ENCODE measurements at places on chromosomes 3 and 15. TPM values are rescaled to one million over a fixed set of nuclear protein-coding genes. Genes with fewer than 3 reads are reported as not detected.

CNTN4 gene
- total RNA-seq: not detected

DNA sequence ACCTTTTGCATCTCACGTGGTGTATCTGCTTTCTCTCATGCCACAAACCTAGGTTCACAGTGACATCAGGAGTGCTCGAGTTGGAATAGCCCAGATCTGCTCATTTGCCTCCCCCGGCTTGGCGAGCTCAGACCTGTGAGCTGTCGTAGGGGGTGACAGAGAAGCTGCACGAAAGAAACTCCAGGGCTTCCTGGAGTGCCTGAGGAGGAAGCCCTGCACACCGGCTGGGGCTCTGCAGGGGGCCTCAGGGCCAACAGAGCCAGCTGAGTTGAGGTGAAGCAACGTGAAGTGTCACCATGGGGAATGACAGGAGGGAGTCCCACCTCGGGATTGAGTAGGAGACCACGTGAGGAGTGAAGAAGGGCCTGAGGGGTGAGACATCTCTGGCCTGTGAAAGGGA lies 62.5 kb downstream of the RPN1 start:
- no peak for DNase-seq

CIDEC gene
- total RNA-seq: not detected

DNA sequence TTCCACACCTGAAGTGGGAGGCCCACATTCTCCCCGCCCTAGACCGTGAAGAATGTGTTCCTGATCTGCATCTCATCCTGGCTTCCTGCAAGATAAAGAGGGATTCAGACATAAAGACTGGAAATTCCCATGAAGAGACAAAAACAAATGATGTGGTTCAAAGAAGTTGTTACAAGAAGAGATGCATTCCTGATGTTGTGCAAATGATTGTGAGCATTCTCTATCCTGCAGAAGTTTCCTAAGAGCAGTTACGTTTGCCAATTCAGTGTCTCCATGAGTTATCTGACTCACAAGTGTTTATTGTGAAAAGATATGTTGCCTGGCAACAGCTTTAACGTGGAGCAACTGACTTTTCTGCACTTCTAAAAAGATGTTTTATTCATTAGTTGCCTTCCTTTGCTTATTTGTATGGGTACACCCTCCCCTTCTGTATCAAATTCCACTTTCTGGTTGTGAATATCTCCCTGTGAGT lies 107.8 kb downstream of the ZIC4 start:
- no peak for DNase-seq

GRCh38 chr3:162525771-162526170 lies 1029.2 kb downstream of the OTOL1 start:
- DNase-seq: no peak

DNA sequence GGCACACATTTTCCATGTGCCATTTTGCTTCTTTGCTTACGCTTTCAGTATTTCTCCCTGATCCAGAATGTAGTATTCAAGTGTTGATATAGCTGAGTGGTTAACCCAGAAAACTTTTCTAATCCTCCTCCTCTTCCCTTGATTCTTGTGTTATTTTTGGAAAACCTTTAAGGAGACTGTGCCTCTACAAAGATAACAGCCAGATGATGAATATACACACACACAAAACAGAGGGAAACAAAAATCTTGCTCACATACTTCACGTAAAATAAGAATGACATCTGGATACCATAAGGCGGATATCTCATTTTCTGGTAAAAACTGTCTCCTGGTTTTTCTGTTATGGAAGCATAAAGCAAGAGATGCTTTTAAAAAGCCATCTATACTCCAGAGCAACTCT lies 295.8 kb upstream of the THBS1 start:
- DNase-seq: no peak

CAMKV gene
- 0.89 TPM for total RNA-seq

FHIT gene
- total RNA-seq: 28.6 TPM

DNA sequence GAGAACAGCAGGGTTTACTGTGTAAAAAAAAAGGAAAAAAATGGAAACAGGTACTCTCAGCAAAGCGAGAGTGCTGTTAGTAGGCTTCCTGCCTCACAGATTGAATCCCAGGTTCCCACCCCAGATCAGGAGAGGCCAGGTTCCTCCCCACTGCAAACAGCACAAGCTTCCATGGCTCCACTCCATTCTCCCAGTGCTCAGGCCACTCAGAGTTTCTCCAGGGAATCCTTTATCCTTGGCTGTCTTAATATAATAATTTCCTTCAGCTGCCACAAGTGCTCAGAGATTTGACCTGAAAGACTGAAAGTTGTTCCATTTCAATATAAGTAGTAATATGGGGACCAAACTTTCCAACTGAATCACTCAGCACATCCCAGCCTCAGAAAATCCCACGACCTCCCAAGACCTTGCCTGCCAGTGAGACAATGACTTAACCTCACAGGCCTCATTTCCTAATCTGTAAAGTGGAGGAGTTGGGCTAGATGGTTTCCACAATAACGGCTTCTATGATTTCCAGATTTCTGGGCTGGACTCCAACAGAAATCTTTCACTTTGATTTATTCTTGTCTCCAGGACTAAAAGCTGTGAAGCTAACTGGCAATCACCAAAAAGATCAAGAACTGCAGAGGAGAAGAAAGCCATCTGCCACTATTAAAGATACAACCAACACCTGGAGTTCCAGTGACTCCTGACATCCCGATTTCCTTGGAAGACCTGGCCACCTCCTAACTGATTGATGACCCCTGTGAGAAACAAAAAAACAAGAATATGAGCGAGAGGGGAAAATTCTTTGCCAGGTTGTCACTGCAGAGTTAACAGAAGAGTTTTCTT lies 289.5 kb downstream of the NEK10 start:
- DNase-seq: no peak

DNA sequence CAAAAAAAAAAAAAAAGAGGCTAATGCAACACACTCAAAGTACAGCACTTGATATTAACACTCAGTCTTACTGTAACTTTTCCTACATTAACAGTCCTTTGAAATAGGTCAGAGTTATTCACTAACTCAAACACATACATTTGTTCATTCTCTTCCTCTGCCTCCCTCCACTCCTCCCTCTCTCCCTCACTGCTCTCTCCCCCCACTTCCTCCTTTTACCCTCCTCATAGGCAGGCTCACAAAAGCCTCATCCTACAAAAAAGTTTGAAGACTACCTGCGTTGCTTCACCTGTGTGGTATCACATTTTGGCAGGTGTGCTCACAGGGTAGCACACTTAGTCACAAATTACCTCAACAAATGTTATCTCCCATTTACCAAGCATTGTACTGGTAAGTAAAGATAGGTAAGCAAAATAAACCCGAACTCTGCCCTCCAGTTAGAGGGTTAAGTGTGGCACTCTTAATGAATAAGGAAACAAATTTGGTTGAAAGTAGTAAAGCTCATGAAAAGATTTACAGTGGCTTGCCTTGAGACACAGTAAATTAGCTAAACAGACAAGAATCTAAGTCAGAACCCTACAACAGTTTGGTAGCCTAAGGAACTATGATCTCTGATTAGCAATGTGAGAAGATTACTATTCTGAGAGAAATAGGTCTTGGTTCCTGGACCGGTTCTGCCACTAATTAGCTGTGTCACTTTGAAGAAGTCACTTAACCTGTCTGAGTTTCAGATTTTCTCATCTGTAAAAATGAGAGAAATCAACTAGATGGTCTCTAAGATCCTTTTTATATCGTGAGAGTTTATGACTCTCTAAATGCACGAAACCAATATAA lies 151.0 kb upstream of the MLF1 start:
- DNase-seq: no peak

- DNase-seq: no peak
These were observed 418.5 kb downstream of the NSUN3 start for GRCh38 chr3:94481226-94481898.

AMIGO3 gene
- total RNA-seq: 0.99 TPM

DNA sequence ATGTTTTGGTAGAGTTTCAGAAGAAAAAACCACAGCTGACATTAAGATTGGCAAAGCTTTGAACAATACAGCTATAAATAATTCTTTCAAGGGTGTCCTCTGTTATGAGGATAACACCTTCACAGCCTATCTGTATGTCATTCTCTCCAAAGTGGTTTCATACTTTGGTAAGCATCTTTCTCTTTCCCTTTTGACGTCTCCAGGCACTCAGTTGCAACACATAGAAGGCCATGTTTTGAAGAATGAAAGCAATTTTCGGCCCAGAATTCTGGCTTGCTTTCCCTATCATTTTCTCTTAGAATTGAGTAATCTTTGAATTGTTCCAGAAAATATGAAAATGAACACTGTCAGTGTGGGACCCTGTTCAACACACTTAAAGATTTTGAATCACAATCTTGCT lies 200.0 kb upstream of the CBLB start:
- no peak for DNase-seq

DNA sequence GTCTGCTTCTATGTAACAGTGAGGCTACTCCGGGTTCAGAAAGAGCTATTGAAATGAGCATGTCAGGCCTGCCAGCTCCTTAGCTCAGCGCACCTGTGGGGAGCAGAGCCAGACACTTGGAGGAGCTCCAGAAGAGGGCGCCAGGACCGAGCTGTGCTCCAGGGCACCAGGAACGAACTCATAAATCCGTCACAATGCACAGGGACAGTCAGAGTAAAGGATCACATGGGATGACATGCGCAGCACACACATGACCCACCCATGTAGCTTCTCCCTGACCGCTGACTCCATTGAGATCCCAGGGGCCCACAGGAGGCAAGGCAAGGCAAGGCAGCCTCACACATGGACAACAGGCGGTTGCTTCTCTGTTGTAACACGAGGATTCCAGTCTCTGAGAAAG lies 26.0 kb upstream of the GNB5 start:
- DNase-seq: no peak

- no peak for DNase-seq
These were observed 100.8 kb downstream of the CPN2 start for GRCh38 chr3:194250098-194251002.

- DNase-seq: no peak
These were observed 13.1 kb downstream of the MME start for GRCh38 chr3:155093261-155093660.

CHDH gene
- 0.50 TPM for total RNA-seq

PPM1L gene
- total RNA-seq: 14.6 TPM

UPK1B gene
- total RNA-seq: not detected

DNA sequence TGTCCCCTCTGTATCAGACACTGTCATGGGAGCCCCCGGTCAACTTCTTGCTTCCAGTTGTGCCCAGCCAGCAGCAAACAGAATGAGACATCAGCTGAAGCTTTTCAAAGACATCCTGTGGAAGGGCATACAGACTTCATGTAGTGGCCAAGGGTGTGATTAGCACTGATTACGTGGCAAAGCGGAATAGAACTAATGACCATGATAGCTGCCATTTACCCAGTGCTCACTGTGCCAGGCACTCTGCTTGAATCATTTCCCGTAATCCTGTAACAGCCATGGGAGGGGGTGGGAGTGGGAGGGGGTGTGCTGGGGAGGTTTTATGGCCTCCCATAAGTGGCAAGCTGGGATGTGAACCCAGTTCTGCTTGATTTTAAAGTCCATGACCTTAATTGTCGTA lies 29.5 kb downstream of the LPP start:
- no peak for DNase-seq

DNA sequence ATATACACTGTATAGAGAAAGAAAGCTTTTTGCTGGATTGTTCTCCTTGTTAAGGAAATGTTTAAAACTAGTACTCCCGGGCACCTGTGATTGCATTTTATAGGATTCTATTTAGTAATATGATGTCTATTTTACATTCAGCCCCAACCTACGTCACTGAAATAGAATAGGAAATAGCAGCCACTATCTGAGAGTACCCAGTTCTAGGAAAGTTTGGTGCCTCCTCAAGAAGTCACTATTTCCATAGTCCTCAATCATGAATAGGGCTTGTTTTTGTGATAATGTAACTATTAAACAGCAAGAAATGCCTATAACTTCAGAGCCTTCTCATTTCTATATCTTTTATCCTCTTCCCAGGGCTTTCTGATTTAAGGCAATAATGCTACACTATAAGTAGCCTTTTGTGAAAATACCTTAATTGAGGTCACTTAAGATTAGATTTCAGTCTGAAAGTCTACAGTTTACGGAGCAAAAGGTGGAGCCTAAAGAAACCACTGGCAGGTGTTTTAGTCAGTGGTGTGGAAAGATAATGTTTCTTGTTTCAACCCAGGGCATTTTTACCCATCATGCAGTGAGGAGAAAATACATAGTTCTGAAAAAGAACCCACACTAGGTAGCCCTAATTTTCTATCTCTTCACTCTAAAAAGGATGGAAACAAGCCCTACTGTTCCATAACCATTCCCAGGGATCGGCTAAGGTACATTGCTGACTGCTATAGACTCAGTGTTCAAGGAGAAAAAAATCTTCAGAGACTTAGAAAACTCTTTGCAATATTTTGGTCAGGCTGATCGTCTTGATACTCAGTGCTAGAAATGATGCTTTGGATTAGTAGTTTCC lies 38.7 kb downstream of the TIGIT start:
- DNase-seq: no peak

GRCh38 chr15:69325456-69325971 lies 26.8 kb downstream of the PAQR5 start:
- DNase-seq: no peak

DNA sequence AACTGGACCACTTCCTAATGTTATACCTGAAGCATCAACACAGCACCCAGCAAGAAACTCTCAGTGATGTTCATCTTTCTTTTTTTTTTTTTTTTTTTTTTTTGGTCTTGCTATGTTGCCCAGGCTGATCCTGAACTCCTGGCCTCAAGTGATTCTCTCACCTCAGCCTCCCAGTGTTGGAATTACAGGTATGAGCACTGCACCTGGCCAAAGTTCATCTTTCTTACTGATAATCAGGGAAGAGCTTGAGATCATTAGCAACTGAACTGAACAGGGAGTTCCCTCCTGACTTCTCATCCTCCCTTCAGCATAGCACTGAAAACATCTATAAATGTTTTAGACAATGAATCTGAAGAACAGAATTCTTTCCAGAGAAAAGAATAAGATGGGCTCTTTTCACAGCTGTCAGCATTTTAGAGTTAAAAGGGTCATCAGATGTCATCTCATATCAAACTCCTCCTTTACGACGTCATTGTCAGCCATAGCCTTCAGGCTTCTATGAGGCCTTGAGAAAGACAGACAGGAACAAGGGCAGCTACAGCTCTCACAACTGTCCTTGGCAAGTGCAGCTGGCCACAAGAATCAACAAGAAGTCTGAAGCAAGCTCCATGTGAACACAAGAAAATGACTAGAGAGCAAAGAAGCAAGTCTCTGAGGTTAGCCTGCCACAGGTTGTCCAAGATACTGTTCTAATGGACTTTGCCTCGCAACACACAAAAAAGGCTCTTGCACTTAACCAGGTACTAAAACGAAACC lies 33.8 kb downstream of the SCAP start:
- DNase-seq: no peak

GRCh38 chr3:150765949-150766720 lies 3.2 kb upstream of the SIAH2 start:
- DNase-seq: no peak

GRCh38 chr3:108311797-108312196 lies 15.4 kb downstream of the HHLA2 start:
- DNase-seq: no peak

DNA sequence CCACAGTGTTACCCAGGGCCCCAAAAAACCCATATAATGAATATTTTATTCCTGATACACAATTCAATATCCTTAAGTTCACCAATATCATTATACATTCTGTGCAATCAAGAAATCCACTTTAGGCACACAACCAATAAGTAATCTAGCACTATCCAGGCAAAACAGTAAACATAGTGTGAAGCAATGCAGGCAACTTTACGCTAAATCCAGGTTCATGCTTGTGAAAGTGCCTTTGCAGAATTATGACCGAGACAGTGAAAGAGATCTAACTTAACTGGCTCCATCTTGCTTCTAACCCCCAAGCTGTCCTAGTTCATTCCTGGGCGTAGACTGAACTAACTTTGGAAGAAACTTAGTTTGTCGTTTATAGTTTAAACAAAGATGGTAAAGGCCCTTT lies 34.2 kb upstream of the INO80 start:
- DNase-seq: no peak

- DNase-seq: no peak
These were observed 57.5 kb upstream of the MEF2A start for GRCh38 chr15:99508311-99508645.

Measured in T-helper 17 cell (primary cell).